GM12878 (cell line): ENCODE measurements at places on chromosomes 1 and 21.

- DNase-seq: no peak
These were observed 9.0 kb upstream of the VHLL start for GRCh38 chr1:156308078-156308477.

- no peak for DNase-seq
These were observed 10.6 kb downstream of the XKR8 start for GRCh38 chr1:27970401-27970800.

DNA sequence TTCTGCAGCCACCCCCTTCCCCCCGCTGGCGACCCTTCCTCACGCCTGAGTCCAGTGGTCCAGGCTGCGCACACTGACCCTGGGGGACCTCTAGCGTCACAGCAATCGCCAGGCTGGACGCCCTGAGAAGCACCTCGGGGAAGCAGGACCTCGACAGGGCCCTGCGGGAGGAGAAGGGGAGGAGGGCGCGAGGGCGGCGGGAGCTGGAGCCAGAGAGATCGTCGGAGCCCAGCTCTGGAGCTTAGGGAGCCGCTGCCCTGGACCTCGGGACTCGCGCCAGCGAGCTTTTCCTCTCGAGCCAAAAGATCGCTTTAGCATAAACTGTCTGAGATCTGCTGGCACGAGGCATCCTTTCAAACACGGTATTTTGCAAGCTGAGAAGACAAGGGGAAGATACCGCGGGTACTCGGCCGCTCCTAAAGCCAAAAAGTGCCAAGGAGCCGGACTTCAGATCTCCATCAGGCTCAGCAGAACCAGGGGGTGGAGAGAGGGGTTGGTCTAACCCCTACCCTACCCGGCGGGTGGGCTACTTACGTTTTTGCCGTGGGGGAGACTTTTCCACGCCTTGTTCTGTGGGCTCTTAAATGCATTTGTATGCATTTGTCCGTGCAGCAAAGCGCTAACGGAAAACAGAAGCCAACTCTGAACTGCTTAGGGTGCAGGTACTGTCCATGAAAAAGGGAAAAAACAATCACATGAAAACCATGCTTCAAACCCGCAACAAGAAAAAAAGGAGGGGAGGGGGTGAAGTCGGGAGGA lies 586 bp downstream of the COL24A1 start:
- no peak for DNase-seq

GRCh38 chr1:80632284-80632683 lies 1168.5 kb upstream of the ADGRL2 start:
- DNase-seq: no peak
